ENCODE measurements at places on chromosomes 2 and 18. TPM values are rescaled to one million over a fixed set of nuclear protein-coding genes. Genes with fewer than 3 reads are reported as not detected.

DNA sequence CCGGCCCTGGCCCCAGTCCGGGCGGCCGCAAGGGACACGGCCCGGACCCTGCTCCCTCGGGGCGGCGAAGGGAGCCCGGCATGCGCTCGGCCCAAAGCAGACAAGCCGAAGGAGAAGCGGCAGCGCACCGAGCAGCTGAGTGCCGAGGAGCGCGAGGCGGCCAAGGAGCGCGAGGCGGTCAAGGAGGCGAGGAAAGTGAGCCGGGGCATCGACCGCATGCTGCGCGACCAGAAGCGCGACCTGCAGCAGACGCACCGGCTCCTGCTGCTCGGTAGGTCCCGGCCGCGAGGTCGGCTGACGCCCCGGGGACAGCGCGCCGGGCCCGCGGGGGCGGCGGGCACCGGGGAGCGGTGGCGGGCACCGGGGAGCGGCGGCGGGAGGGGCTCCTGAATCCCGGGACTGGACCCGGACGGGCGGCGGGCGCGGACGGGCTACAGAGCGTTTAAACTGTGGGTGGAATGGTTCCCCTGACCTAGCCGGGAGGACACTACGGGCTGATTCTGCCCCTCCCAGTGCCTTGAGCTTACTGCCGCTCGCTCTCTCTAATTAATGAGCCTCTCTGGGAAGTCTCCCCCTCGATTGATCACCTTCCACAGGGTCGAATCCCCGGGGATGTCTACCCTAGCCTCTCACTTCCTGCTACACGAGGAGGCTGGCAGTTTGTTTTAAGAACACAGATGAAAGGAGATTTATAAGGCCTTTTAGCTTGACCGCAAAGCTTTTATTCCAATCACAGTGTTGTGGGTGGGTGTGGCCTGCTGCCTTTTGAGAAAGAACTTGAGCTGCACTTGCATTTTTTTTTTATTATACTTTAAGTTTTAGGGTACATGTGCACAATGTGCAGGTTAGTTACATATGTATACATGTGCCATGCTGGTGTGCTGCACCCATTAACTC is 853 bp downstream of the GNAL start:
- no peaks in the 10 kb centered on the region for H3K4me1 ChIP-seq
- no peak for DNase-seq
- H3K27me3 ChIP-seq: peaks cover 15% of the 10 kb centered on the region
- H3K36me3 ChIP-seq: no peaks in the 10 kb centered on the region

- H3K27ac ChIP-seq: no peak overlapping the region
- peaks cover 15% of the 10 kb centered on the region for H3K4me1 ChIP-seq
- no peaks in the 10 kb centered on the region for H3K27me3 ChIP-seq
- no peaks in the 10 kb centered on the region for H3K36me3 ChIP-seq
- DNase-seq: peak; percentile 71
Measured at GRCh38 chr2:7517088-7517487, 599.9 kb downstream of the RNF144A start.

- no peak overlapping the region for H3K4me3 ChIP-seq
- no peaks in the 10 kb centered on the region for H3K27me3 ChIP-seq
- no peak overlapping the region for H3K27ac ChIP-seq
- H3K36me3 ChIP-seq: peaks cover 35% of the 10 kb centered on the region
- DNase-seq: no peak
- no peaks in the 10 kb centered on the region for H3K4me1 ChIP-seq
Measured at GRCh38 chr2:85547089-85547858, 8.3 kb downstream of the MAT2A start.

GRCh38 chr2:152694161-152694661 is 23.1 kb downstream of the PRPF40A start:
- H3K27me3 ChIP-seq: no peaks in the 10 kb centered on the region
- H3K4me3 ChIP-seq: no peak overlapping the region
- H3K36me3 ChIP-seq: no peaks in the 10 kb centered on the region
- DNase-seq: peak; percentile 10
- peak overlapping the region; percentile 49 for H3K27ac ChIP-seq

DNA sequence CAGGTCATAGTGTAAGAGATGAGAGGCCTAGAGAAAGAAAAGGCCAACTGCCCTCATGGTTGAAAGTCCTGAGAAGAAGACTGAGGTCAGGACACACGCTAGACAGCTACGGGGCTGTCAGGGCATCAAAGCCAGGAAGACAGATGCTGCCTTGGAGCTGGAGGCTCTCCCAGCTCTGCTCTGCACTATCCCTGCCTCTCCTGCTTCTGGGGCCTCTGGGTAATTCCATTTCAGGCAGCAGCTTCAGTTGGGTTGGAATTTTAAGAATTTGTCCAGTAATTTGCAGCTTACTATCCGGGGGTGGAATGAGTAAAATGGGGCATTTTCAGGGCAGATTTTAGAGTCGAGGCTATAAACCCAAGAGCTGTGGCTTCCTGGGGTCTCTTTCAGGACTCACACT is 76.2 kb upstream of the CTAGE1 start:
- no peak overlapping the region for H3K4me3 ChIP-seq
- H3K4me1 ChIP-seq: no peaks in the 10 kb centered on the region
- no peaks in the 10 kb centered on the region for H3K36me3 ChIP-seq

GRCh38 chr2:223230352-223230751 is 178.4 kb downstream of the KCNE4 start:
- no peak for DNase-seq
- H3K27ac ChIP-seq: no peak overlapping the region
- H3K36me3 ChIP-seq: no peaks in the 10 kb centered on the region
- no peak overlapping the region for H3K4me3 ChIP-seq

DNA sequence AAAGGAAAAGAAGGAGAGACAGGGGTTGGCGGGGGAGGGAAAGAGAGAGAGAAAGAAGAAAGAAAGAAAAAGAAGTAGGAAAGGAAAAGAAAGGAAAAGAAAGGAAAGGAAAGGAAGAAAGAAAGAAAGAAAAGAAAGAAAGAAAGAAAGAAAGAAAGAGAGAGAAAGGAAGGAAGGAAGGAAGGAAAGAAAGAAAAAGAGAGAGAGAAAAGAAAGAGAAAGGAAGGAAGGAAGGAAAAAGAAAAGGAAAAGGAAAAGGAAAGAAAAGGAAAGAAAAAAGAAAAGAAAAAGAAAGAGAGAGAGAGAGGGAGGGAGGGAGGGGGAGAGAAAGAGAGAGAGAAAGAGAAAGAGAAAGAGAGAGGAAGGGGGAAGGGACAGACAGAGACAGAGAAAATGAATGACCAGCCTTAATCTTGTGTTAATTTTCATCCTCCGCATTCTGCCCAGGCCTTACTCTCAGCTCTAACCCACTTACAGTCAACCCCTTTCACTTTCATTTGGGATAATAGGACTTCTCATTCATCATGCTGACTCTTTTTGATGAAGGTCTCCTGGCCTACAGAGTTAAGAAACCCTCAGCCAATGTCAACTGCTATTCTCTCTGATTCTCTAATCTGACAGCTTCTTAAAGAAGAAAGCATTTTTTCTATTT is 207.3 kb downstream of the SUCLG1 start:
- DNase-seq: no peak
- no peak overlapping the region for H3K4me3 ChIP-seq
- no peaks in the 10 kb centered on the region for H3K36me3 ChIP-seq
- no peaks in the 10 kb centered on the region for H3K4me1 ChIP-seq
- no peaks in the 10 kb centered on the region for H3K27me3 ChIP-seq

DNA sequence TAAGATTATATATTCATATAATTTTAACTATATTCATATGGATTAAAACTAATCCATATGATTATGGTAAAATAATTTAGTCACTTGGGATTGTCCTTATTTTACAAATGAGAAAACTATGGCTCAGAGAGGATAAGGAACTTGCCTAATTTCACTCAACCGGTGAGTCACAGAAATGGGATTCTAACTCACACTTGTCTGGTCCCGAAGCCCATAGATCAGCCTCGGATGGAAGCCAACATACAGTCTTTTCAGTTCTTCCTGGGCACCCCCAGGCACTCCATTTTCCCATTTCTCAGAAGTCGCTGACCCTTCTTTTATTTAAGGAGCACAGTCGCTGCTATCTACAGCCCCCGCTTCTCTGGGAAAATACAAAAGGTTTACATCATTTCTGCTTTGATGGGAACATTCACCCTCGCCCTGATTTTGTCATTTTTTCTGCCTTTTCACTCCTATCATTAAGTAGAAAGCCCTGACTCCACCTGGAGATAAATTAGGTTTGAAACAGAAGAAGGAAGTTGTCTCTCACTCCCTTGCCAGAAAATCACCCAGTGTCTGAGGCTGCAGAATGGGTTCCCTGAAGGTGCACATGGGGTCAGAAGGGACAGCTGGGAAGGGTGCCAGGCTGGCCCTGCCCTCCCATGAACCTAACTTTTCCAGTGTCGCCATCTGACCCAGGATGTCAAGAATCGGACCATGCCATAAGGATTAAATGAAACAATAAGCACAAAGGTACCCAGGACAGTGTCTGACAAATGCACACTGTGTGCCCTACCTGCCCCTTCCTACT is 36.6 kb downstream of the CYP1B1 start:
- DNase-seq: no peak
- H3K4me3 ChIP-seq: no peak overlapping the region
- H3K27me3 ChIP-seq: peaks cover 7% of the 10 kb centered on the region
- H3K4me1 ChIP-seq: no peaks in the 10 kb centered on the region
- no peak overlapping the region for H3K27ac ChIP-seq

GRCh38 chr2:204799791-204800190 is 254.5 kb downstream of the PARD3B start:
- H3K27ac ChIP-seq: no peak overlapping the region
- no peaks in the 10 kb centered on the region for H3K27me3 ChIP-seq
- H3K4me1 ChIP-seq: no peaks in the 10 kb centered on the region
- no peak for DNase-seq
- no peaks in the 10 kb centered on the region for H3K36me3 ChIP-seq

DNA sequence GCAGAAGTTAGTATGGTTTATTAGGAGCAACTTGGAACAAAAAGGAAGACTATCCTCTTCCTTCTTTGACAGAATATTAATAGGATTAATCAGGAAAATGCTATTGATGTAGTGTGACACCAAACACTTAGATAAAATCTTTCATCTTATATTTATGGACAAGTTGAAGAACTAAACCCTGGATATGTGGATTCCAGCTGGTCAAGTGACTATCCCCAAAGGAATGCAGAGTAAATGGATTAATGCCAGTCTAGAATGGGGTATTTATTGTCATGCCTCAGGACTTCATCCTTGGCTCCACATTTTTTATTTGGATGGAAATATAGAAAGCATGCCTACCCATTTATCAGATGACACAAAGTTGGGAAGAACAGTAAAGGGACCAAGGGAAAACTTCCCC is 124.0 kb upstream of the TTC39C start:
- no peak overlapping the region for H3K4me3 ChIP-seq
- H3K36me3 ChIP-seq: no peaks in the 10 kb centered on the region
- H3K4me1 ChIP-seq: peaks cover 7% of the 10 kb centered on the region
- no peak for DNase-seq

GRCh38 chr2:221228214-221228769 is 343.8 kb downstream of the EPHA4 start:
- H3K36me3 ChIP-seq: no peaks in the 10 kb centered on the region
- no peak overlapping the region for H3K4me3 ChIP-seq
- H3K27me3 ChIP-seq: no peaks in the 10 kb centered on the region
- no peaks in the 10 kb centered on the region for H3K4me1 ChIP-seq
- no peak overlapping the region for H3K27ac ChIP-seq

GRCh38 chr2:208548700-208549099 is 142.1 kb downstream of the PTH2R start:
- DNase-seq: no peak
- no peak overlapping the region for H3K4me3 ChIP-seq
- no peaks in the 10 kb centered on the region for H3K4me1 ChIP-seq
- no peak overlapping the region for H3K27ac ChIP-seq

- no peak overlapping the region for H3K4me3 ChIP-seq
- no peaks in the 10 kb centered on the region for H3K36me3 ChIP-seq
- no peaks in the 10 kb centered on the region for H3K27me3 ChIP-seq
- H3K27ac ChIP-seq: no peak overlapping the region
- DNase-seq: no peak
- no peaks in the 10 kb centered on the region for H3K4me1 ChIP-seq
Measured at GRCh38 chr18:3930126-3931012, 480.4 kb downstream of the TGIF1 start.

- H3K36me3 ChIP-seq: no peaks in the 10 kb centered on the region
- no peak overlapping the region for H3K4me3 ChIP-seq
- no peaks in the 10 kb centered on the region for H3K4me1 ChIP-seq
- no peaks in the 10 kb centered on the region for H3K27me3 ChIP-seq
- DNase-seq: no peak
Measured at GRCh38 chr2:109285244-109285651, 156.2 kb downstream of the SH3RF3 start.

GRCh38 chr2:69011611-69012157 is 1.3 kb upstream of the ANTXR1 start:
- no peak overlapping the region for H3K27ac ChIP-seq
- H3K27me3 ChIP-seq: peaks cover 20% of the 10 kb centered on the region
- H3K4me1 ChIP-seq: peaks cover 8% of the 10 kb centered on the region
- no peak overlapping the region for H3K4me3 ChIP-seq
- H3K36me3 ChIP-seq: no peaks in the 10 kb centered on the region

GRCh38 chr18:48330016-48330991 is 78.9 kb downstream of the ZBTB7C start:
- no peaks in the 10 kb centered on the region for H3K4me1 ChIP-seq
- H3K27me3 ChIP-seq: no peaks in the 10 kb centered on the region
- H3K36me3 ChIP-seq: no peaks in the 10 kb centered on the region
- no peak overlapping the region for H3K27ac ChIP-seq

DNA sequence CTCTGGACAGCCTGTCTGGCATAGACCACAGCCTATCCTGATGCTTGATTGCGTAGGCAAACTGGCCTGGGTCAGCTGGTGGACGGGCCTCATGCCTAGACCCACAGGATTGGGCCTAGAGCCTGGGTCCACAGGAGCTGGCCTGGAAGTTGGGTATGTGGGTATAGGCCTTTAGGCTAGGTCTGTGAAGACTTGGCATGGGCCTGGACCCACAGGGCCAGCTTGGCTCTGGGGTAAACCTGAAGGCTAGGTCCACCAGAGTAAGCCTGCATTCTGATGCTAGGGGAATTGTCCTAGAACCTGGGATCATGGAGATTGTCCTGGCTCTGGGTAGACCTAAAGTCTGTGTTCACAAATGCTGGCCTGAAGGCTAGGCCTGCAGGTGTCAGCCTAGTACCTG is 1293.7 kb downstream of the CNTNAP5 start:
- DNase-seq: no peak
- no peak overlapping the region for H3K27ac ChIP-seq
- H3K36me3 ChIP-seq: no peaks in the 10 kb centered on the region
- no peak overlapping the region for H3K4me3 ChIP-seq
- no peaks in the 10 kb centered on the region for H3K4me1 ChIP-seq

DNA sequence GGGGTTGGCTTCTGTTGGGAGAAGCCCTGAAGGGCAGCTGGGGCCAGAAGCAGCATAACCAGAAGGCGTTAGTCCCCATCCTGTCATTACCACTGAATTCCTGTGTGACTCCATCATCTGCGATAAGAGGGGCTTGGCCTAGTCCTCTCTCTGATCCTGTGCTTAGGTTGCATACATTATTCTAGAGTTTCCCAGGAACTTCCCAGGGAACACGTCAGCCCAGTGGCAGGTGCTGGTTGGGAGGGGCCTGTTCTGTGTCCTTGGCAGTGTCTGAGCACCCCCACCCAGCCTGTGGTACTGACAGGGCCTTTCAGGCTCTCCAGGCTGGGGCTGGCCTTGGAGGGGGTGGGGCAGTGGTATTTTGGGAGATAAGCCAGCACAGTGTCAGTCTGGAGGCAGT is 4.5 kb upstream of the TOGARAM2 start:
- no peak for DNase-seq
- H3K4me1 ChIP-seq: peaks cover 6% of the 10 kb centered on the region
- H3K27me3 ChIP-seq: no peaks in the 10 kb centered on the region
- H3K4me3 ChIP-seq: no peak overlapping the region

- H3K4me3 ChIP-seq: no peak overlapping the region
- H3K4me1 ChIP-seq: no peaks in the 10 kb centered on the region
- H3K36me3 ChIP-seq: no peaks in the 10 kb centered on the region
Measured at GRCh38 chr18:51734576-51734975, 537.1 kb upstream of the MEX3C start.

Gene OTX1
- total RNA-seq: not detected

Gene SRBD1
- 18.1 TPM for total RNA-seq

Gene ZCCHC2
- total RNA-seq: 37.9 TPM

Gene SRD5A2
- not detected for total RNA-seq

Gene MALL
- 0.50 TPM for total RNA-seq

Gene LOXHD1
- not detected for total RNA-seq

Gene COPS7B
- total RNA-seq: 51.8 TPM

Gene CDKL4
- total RNA-seq: 0.31 TPM
